Kidney glomerular epithelial cell (primary cell): ENCODE measurements at places on chromosomes 7 and 10.

DNA sequence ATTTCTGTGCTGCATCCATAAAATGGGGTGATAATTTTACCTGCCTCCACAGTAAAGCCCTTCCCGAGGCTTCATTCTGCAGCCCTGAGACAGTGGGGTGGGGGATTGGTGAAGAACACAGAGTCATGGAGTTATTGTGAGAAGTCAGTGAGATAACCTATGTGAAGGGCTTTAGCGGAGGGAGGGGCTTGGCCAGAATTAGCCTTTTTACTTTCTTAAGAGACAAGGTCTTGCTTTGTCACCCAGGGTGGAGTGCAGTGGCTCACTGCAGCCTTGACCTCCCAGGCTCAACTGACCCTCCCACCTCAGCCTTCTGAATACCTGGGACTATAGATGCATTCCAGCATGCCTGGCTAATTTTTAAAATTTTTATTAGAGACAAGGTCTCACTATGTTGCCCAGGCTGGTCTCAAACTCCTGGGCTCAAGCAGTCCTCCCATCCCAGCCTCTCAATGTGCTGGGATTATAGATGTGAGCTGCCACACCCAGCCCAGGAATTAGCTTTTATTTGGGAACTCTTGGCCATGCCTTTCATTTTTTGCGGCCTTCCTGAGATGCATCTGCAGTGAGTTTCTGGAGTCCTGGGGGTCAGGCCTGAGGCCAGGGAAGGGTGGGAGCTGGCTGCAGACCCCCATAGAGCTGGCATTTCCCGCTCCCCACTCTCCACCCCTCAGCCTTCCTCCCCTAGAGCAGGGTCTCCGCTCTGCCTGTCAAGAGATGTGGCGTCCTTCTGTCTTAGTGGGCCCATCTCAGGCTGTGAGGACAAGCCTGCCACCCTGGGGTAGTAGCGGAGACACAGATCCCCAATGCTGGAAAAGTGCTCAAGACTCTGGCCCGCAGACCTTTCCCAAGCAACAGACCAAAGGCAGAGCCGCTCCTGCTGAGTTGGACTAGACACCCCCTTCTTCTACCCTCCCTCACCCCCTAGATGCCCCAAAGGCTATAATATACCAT is 77.0 kb downstream of the ZMIZ1 start:
- DNase-seq = no peak

- no peak for DNase-seq
Measured at GRCh38 chr7:106459397-106460072, 174.8 kb upstream of the NAMPT start.

DNA sequence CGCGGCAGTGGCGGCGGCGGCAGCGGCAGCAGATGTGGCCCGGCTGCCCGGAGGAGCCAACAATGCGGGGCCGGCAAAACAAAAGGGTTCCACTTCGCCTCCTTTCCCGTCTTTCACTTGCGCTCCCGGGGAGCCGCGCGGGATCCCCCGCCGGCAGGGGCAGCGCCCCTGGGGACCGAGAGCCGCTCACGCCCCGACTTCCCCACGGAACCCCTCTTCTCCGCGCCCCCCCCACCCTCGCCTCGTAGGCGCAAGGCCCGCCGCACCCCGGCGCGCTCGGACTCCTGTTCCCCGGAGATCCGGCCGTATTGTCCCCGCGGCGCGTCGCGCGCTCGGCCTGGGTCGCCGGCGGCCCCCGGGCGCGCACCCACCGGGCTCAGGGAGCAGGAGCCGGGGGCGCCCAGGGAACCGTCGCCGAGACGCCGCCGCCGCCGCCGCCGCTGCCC is 854 bp downstream of the CTBP2 start:
- no peak for DNase-seq

- DNase-seq = no peak
Measured at GRCh38 chr10:8072211-8072610, 17.7 kb downstream of the GATA3 start.

DNA sequence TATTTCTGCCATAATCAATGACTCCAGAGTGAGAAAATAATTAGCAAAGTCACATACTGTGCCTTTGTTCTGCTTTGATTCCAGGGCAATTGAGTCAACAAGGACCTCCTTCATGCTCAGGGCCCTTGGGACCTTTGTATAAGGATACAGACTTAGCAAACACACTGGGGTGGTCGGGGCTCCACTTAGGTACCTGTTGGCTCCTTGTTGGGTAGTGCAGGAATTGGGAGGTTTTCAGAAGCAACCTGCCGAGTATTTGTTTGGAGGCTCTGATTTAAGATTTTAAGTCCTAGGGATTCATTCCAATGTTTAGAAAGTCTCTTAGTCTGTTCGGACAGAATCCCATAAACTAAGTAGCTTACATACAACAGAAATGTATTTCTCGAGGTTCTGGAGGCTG is 3.0 kb downstream of the ADCK2 start:
- no peak for DNase-seq

GRCh38 chr7:93515144-93515543 is 59.4 kb downstream of the CALCR start:
- DNase-seq = no peak
